ENCODE measurements at places on chromosomes 7 and 10.

- DNase-seq, result no peak
Measured at GRCh38 chr7:31311552-31311951, 29.0 kb downstream of the NEUROD6 start.

- peak; percentile 31 for DNase-seq
Measured at GRCh38 chr7:14233076-14233867, 243.8 kb upstream of the ETV1 start.

DNA sequence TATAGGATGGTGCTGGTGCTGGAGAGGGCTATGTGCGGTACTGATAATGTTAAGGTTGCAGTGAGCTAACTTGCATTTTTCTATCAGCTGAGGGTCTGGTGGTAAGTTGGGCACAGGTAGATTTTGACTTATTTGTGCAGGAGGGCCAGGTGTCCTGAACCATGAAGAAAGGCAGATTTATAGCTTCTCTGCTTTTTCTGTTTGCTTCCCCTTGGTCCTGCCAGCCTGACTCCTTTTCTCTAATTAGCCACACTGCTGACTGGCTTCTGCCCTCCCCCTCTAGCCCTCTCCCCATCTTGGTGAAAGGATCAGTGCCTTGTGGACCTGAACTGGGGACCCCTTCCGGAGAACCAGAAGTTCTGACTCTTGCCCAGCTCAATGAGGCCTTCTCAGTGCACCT is 40.8 kb upstream of the STEAP4 start:
- DNase-seq, result no peak

- DNase-seq, result peak; percentile 32
Measured at GRCh38 chr7:107856806-107857540, 34.0 kb upstream of the DLD start.

DNA sequence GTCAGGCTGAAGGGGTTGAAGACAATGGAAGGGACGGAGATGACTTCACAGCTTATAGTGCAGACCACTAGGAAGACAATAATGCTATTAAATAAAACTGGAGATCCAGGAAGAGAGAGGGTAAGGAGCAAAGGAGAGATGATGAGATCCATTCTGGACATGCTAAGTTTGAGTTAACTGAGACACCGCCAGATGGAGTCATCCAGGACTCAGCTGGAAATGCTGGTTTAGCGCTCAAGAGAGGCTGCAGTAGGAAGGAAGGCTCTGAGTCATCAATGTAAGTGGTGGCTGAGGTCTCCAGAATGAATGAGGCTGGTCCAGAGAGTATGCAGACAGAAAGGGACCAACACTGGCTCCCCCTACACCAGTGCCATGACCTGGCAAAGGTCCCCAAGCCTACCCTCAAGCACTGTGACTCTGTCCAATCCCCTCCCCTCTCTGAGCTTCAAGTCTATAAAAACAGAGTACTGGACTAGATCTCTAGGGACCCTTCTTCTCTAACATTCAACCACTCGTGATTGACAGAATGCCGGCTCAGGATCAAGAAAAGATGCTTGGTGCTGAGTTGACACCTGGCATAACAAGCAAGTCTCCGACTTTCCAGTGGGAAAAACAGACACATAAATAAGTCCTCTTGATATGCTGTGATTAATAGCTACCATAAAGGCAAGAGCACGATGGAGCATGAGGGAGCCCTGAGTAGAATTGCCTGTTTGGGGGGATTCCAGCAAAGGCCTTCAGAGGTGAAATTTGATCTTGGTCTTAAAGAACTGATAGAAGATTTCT is 8.9 kb downstream of the GFRA1 start:
- DNase-seq, result peak; percentile 59

- peak; percentile 70 for DNase-seq
Measured at GRCh38 chr7:42511027-42511426, 274.0 kb upstream of the GLI3 start.

DNA sequence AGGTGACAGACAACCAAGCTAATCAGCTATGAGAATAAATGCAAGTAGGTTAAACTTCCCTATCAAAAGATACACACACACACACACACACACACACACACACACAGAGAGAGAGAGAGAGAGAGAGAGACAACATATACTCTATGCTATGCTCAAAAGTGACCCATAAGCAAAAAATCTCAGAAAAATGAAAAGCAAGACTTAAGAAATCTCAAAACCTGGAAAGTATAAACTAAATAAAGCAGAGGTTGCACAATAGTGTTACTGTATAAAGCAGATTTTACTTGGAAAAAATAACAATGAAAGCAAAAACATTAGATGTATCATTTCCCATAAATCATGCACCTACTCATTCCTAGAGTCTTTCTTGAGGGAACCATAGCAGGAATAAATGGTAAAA is 221.5 kb downstream of the INHBA start:
- peak; percentile 71 for DNase-seq

- no peak for DNase-seq
Measured at GRCh38 chr10:68756246-68756645, 35.2 kb downstream of the CCAR1 start.

DNA sequence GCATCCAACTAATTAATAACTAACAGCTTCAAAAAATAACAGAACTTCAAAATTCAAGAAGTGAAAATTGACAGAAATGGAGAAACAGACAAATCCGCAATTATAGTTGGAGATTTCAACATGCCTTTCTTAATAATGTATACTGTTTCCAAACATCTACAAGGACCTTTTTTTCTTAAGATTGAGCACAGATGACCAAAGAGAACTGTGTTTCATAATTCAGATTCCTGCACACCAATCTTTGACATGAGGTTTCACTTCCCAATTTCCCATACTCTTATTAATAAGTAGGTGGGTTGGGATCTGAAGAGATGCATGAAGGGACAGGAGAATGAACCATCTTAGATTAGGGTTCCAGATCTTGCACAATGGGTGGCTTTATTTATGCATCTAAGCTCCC is 24.9 kb upstream of the GIMAP7 start:
- DNase-seq, result no peak

DNA sequence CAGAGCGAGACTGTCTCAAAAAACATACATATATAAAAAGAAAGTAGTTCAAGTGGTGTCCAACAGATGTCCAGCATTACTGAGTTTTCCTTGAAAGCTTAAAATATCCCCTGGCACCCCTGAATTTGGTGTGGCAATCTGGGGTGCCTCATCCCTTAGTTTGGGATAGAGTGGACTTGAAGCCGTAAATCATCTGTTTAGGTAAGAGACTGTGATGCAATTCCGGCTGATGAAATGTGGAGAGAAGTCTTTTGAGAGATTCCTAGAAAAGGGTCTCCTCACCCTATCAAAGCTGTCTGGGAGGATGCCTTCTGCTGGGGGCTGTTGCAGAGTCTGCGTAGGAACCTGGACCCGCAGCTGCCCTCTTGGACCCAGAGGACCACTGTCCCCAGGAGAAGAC is 408.0 kb downstream of the RPS24 start:
- no peak for DNase-seq

- DNase-seq, result peak; percentile 2
Measured at GRCh38 chr10:127797339-127797738, 60.4 kb downstream of the FOXI2 start.

DNA sequence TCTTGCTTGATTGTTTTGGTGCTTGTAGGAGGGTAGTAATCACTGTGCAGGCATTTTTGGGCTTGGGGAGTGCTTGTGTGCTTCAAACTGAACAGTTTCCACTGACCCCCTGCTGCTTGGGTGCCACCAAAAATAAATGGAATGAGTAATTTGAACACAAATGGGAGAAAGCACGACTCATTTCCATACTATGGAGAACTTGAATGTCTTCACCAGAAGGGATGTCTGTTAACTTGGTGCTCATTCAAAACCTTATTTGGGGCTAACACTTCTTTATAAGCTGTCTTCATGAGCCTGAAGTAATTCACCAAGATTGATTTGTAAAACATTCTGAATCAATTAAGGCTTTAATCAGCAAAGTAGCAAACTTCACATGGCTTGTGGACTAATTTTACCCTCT is 560.3 kb downstream of the SDK1 start:
- DNase-seq, result no peak

DNA sequence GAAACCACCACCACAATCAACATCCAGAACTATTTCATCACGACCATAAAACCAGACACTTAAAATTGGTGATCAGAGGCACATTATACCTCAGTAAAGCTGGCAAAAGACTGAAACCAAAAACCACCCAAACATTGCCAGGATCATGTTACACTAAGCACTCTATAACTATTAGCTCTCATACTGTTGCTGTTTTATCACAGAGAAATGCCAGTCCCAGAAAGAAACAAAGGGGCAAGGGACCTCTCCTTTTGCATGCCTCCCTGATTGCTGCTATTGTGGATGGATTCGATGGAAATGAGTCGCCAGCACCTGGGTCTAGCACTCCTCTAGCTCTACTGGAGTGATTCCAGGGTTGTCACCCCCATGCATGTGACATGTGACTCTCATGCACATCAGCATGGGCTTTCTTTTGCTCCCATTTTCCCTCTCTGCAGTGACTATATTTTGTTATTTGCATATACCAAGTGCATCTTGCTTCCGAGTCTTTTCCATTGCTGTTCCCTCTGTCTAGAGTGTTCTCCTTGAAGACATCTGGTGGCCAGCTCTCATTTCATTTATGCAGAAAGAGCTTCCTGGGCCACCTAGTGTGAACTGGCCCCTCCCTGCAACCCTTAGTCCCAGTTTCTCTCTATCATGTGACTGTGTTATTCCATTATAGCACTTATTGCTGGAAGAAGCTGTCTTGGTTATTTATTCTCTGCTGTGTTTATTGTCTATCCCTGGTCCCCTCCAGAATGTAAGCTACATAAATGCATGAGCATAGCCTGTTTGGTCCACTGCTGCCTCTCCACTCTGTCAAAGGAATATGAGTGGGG is 300.6 kb downstream of the PLXNA4 start:
- DNase-seq, result no peak

- no peak for DNase-seq
Measured at GRCh38 chr10:51643734-51644133, 55.7 kb downstream of the CSTF2T start.

GRCh38 chr7:55549457-55549856 is 22.8 kb downstream of the VOPP1 start:
- no peak for DNase-seq

DNA sequence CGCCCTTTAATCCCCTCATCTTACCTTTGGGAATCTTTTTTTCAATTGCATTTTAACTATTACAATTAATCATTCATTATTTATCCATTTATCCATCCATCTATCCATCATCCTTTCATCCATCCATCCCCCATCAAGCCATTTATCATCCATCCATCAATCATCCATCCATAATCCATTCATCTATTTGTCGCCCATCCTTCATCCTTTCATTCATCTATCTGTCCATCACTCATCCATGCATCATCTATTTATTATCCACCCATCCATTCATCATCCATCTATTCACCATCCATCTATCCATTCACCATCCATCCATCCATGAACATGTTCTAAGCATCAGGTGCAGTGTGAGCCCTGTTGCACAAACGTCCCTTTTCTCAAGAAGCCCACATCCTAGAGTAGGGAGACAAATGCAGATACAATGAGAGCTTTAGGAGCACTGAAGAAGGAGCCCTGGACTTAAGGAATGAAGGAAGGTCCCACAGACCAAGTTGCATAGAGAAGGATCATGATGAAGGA is 199.5 kb downstream of the ADAM12 start:
- DNase-seq, result no peak

- DNase-seq, result peak; percentile 49
Measured at GRCh38 chr10:3486346-3487065, 298.5 kb downstream of the KLF6 start.

GRCh38 chr10:99330347-99330924 is 1.3 kb downstream of the CNNM1 start:
- DNase-seq, result no peak

- peak; percentile 77 for DNase-seq
Measured at GRCh38 chr7:103075337-103075918, 488 bp downstream of the ARMC10 start.

DNA sequence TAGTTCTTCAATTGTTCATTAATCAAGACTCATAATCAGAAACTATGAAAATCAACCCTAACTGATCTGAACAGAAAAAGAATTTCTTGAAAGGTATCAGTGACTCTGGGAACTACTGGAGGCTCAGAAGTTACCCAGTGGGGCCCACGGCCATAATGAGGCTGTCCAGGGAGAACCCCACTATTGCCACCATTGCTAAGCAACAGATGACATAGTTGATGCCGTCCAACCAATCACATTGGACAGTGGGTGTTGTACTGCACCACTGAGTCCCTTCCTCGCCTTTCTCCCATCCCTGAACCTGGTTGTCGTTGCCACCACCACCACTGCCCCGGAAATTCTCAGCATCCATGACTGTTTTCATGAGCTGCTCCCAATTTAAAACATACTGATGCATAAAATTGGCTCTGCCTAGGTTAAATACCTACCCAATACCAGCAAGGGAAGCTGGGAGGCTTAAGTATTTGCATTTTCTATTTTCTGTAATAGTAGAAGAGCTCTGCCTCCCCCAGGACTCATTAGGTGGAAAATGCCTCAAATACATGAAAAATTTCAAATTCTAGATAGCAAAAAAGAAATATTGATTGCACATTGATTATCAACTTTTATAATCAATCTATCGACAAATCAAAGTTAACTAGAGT is 26.7 kb upstream of the USP6NL start:
- no peak for DNase-seq

GRCh38 chr10:13891128-13892000 is 304.6 kb downstream of the PRPF18 start:
- no peak for DNase-seq

DNA sequence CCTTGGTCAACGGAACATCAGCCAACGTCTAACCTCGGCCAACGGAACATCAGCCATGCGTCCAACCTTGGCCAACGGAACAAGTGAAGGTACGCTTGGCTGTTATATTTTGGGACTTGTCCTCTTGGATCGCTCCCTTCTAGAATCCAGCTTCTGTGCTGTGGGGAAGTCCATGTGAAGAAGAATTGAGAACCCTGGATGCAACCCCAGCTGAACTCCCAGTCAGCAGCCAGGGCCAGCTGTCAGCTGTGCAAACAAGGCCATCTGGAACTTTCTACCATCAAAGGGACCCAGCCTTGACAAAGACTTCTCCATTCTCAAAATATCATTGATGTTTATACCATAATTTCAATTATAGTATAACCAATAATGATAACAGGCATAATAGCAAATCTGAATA is 43.3 kb upstream of the ITGA8 start:
- no peak for DNase-seq

DNA sequence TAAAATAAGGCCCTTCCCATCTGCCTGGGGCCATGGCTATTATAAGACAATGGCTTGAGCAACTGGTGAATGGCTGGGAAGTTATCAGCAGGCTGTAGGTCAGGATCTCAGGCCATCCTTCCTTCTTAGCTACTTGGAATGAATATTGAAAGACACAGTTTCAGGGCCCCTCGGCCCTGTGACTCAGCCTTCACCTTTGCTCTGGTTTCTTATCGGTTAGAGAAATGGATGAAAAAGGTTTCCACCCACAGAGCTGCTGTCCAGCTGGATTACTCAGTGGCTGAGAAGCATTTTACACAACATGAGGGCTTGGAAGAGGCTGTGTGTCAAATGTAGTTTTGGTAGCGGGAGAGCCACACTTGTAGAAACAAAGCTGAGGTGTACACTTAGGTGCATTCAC is 9.4 kb downstream of the ACSL5 start:
- DNase-seq, result peak; percentile 86

GRCh38 chr7:140159497-140159896 is 17.3 kb downstream of the KDM7A start:
- peak; percentile 15 for DNase-seq

GRCh38 chr7:33771422-33771821 is 133.9 kb upstream of the BMPER start:
- no peak for DNase-seq
